ENCODE measurements at places on chromosomes 4 and X.

- DNase-seq = no peak
- peaks cover 44% of the 10 kb centered on the region for H3K4me1 ChIP-seq
- H3K4me3 ChIP-seq = no peak overlapping the region
These were observed 14.4 kb upstream of the SMS start for GRCh38 chrX:21926116-21926515.

- H3K27ac ChIP-seq = no peak overlapping the region
- H3K4me3 ChIP-seq = no peak overlapping the region
- no peaks in the 10 kb centered on the region for H3K36me3 ChIP-seq
- DNase-seq = no peak
These were observed 179.7 kb upstream of the RASGEF1B start for GRCh38 chr4:81651243-81651899.

DNA sequence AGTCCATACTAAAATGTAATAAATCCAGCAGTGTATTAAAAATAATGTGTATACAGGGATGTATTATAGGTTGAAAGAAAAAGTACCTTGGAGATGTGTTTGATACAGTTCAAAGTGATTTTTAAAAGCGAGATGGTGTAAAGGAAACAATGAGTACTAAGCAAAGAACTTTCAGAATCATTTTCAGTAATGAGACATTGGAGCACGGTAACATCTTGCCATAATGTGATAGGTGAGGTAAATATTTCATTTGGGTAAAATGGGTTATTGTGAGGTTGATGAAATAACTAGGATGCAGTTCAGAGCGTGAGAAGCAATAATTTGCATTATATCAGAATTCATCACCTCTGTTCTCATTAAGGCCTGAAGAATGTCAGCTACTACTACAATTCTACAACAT lies 25.9 kb downstream of the EIF2S3 start:
- no peaks in the 10 kb centered on the region for H3K27me3 ChIP-seq
- no peak overlapping the region for H3K4me3 ChIP-seq
- H3K4me1 ChIP-seq = peaks cover 13% of the 10 kb centered on the region
- H3K36me3 ChIP-seq = peaks cover 7% of the 10 kb centered on the region
- peak overlapping the region; percentile 14 for H3K27ac ChIP-seq
- DNase-seq = no peak

GRCh38 chr4:153028535-153028934 lies 92.4 kb downstream of the FHDC1 start:
- H3K4me1 ChIP-seq = peaks cover 5% of the 10 kb centered on the region
- H3K36me3 ChIP-seq = peaks cover 6% of the 10 kb centered on the region
- no peak overlapping the region for H3K27ac ChIP-seq
- DNase-seq = no peak
- H3K4me3 ChIP-seq = no peak overlapping the region

DNA sequence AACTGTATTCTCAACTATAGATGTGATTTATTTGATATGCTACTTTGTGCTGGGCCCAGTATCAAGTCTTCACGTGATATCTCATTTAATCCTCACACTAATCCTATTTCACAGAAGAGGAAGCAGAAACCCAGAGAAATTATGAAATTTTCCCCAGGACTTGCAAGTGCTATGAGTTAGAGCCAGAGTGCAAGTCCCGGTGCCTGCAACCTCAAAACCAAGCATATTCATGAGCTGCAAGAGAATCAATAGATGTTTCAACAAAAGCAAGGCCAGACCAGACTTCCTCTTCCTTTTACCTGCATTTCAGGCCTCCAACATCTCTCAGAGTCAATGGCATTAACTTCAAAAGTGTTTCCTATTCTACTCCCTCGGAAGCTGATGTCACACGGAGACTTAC lies 92.2 kb upstream of the GATB start:
- no peaks in the 10 kb centered on the region for H3K36me3 ChIP-seq
- H3K4me3 ChIP-seq = no peak overlapping the region
- peaks cover 41% of the 10 kb centered on the region for H3K4me1 ChIP-seq
- DNase-seq = no peak
- no peaks in the 10 kb centered on the region for H3K27me3 ChIP-seq

DNA sequence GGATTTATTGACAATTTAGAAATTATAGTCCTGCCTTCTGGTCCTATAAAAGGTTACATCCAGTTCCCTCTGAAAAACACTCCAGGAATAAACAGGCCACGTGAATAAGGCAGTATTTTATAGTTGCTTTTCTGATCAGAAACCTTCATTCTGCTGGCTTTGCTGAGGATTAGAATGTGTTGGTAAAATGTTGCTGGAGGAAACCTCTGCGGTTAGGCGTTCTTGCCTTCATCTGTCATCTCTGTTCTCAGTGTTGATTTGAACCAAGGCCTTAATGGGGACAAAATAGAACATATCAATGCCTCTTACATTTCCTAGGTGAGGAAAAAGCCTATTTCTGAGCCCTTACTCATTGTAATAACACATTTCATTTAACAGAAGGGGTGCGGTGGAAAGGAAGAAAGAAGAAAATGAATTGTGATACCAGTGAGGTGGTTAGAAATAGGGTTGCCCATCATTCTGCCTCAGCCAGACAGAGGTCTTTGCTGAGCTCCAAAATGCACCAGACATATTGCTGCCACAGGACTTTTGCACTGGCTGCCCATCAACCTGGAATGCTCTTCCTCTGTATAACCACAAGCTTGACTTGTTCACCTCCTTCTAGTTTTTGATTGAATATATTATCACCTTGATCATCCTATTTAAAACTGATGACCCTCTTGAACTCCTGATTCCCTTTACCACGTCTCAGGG lies 18.0 kb upstream of the SPARCL1 start:
- H3K27ac ChIP-seq = no peak overlapping the region
- no peaks in the 10 kb centered on the region for H3K4me1 ChIP-seq

DNA sequence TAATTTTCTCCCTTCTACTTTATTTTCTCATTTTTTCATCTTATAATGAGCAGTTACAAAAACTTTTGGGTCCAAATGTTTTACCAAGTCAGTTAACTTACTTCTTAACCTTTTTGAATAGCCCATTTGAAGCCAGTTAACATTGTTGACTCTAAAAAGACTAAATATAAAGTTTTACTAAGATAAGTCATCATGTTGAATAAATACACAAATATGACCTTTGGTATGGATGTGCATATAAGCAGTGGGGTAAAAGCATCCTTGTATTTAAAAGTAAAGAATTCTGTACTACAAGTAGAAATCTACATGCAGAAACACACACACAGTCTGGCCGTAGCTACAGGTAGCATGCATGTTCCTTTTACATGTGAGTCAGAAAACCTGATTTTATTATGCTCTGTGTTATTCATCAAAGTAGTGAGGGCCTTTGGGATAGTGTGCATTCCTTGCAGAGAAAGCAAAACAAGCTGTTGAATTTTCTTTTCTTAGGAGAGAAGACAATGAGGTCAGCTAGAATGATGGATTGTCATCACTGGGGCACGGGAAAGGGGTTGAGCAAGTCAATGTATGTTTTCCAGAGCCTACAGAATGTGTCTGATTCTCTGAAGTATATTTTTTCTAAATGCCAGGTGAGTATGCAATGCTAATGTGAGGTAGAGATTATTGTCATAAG lies 533.2 kb upstream of the AGA start:
- peaks cover 1% of the 10 kb centered on the region for H3K27me3 ChIP-seq
- no peak overlapping the region for H3K27ac ChIP-seq
- H3K4me1 ChIP-seq = peaks cover 25% of the 10 kb centered on the region
- H3K4me3 ChIP-seq = no peak overlapping the region
- H3K36me3 ChIP-seq = no peaks in the 10 kb centered on the region

GRCh38 chr4:25759101-25759500 lies 103.5 kb downstream of the SLC34A2 start:
- no peak overlapping the region for H3K27ac ChIP-seq
- DNase-seq = no peak
- peaks cover 7% of the 10 kb centered on the region for H3K4me1 ChIP-seq
- peaks cover 10% of the 10 kb centered on the region for H3K36me3 ChIP-seq

- no peak within 1 kb of the TSS for H3K4me3 ChIP-seq
- H3K36me3 ChIP-seq = no peaks in the 10 kb centered on the region
- no peak within 1 kb of the TSS for H3K27ac ChIP-seq
These were observed at the start of gene CAPN6 for GRCh38 chrX:111270339-111270738. Gene CAPN6, minus strand, starts transcription at chrX:111270483. Its CDS starts 6,547 bp downstream, at chrX:111263936.

GRCh38 chr4:39319676-39320075 lies 46.5 kb downstream of the RFC1 start:
- peaks cover 36% of the 10 kb centered on the region for H3K4me1 ChIP-seq
- peaks cover 20% of the 10 kb centered on the region for H3K36me3 ChIP-seq
- no peaks in the 10 kb centered on the region for H3K27me3 ChIP-seq
- H3K27ac ChIP-seq = peak overlapping the region; percentile 91
- peak overlapping the region; percentile 69 for H3K4me3 ChIP-seq

GRCh38 chrX:9728261-9728660 lies 37.4 kb downstream of the GPR143 start:
- no peak overlapping the region for H3K27ac ChIP-seq
- H3K4me1 ChIP-seq = peaks cover 8% of the 10 kb centered on the region
- DNase-seq = no peak
- H3K27me3 ChIP-seq = no peaks in the 10 kb centered on the region
- peaks cover 2% of the 10 kb centered on the region for H3K36me3 ChIP-seq

GRCh38 chr4:26317766-26318165 lies 3.0 kb upstream of the RBPJ start:
- H3K36me3 ChIP-seq = peaks cover 34% of the 10 kb centered on the region
- DNase-seq = no peak
- H3K27ac ChIP-seq = no peak overlapping the region
- peaks cover 26% of the 10 kb centered on the region for H3K4me1 ChIP-seq
- no peaks in the 10 kb centered on the region for H3K27me3 ChIP-seq

DNA sequence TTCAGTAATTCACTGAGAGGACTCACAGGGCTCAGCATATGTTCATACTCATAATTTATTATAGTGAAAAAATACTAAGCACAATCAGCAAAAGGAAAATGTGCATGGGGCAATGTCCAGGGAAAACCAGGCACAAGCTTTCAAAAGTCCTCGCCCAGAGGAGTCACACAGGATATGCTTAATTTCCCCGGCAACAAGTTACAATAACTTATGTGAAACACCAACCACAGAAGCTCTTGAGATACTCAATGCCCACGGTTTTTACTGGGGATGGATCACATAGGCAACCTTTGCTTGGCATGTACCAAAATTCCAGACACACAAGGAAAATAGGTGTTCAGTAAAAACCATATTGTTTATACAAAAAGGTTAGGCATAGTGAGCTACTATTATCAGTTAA lies 38.5 kb upstream of the STPG2 start:
- DNase-seq = no peak
- H3K27me3 ChIP-seq = peaks cover 5% of the 10 kb centered on the region
- H3K27ac ChIP-seq = no peak overlapping the region
- no peak overlapping the region for H3K4me3 ChIP-seq
- H3K36me3 ChIP-seq = no peaks in the 10 kb centered on the region
- no peaks in the 10 kb centered on the region for H3K4me1 ChIP-seq

GRCh38 chrX:130014356-130014755 lies 31.9 kb downstream of the BCORL1 start:
- H3K27me3 ChIP-seq = no peaks in the 10 kb centered on the region
- no peak overlapping the region for H3K27ac ChIP-seq
- no peak for DNase-seq
- no peak overlapping the region for H3K4me3 ChIP-seq

- DNase-seq = no peak
- H3K4me3 ChIP-seq = no peak overlapping the region
- H3K27ac ChIP-seq = no peak overlapping the region
- H3K36me3 ChIP-seq = peaks cover 5% of the 10 kb centered on the region
- peaks cover 32% of the 10 kb centered on the region for H3K4me1 ChIP-seq
These were observed 30.5 kb downstream of the AFF1 start for GRCh38 chr4:86965019-86965976.

Measured in HFFc6 (cell line).